ENCODE measurements at places on chromosomes 6 and 20.

DNA sequence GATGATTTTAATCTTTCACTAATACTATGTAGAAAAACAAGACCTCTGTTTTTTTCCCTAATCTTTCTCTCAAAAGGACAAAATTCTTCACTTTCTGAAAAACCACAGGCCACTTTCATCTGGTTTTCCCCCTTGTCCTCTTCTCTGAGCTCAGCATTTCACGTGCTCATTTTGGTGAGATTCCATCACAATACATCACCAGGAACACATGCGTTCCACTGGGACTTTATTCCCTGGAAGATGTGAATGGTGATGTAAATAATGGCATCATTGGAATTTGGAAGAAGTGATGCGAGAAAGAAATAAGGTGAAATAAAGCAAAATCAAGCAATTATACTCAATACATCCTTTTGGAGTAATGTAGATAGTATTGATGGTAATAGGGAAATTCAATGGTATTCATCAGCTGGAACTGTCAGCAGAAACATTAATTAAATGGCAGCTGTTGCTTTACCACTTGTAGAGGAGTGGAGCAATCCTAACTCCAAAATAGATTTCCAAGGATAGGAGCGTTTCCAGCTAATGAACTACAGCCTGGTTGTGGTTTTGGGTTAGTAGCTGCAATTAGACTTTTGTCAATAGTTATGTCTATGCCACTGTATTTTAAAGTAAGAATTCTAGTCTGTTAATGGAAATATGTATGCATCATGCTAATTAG is 11.5 kb downstream of the FILIP1 start:
- no peak for DNase-seq

- no peak for DNase-seq
These were observed 24.3 kb upstream of the IL17A start for GRCh38 chr6:52161689-52162438.

GRCh38 chr6:38051819-38052434 is 232.4 kb downstream of the ZFAND3 start:
- DNase-seq: no peak

- DNase-seq: no peak
These were observed 2.5 kb downstream of the RNF182 start for GRCh38 chr6:13927203-13927602.

DNA sequence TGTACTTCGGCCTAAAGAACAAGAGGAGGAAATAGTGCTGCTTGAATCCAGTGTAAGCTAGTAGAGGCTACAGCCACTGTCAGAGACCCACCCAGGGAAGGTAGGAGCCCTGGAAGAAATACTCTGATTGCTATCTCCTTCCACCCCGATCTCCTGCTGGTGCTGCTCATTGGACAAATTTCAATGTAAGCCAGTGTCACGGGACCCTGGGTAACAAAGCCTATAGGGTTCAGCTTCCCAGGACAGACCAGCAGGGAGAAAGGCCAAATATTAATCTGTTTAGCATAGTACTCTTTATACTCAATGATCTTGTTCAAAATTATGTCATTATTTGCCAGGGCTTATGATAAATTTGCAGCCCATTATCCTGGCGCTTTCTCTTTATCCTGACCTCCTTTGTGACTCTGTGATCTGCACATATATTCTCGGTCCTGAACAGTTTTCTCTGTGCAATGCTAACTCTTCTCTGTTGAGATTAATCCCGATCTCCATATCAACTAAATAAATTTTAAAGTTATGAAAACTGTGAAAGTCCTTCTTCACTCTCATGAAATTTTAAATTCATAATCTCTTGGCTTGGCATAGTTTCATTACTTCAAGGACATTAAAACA is 218.8 kb upstream of the PREP start:
- no peak for DNase-seq

GRCh38 chr6:154821099-154821498 is 87.9 kb downstream of the SCAF8 start:
- no peak for DNase-seq

DNA sequence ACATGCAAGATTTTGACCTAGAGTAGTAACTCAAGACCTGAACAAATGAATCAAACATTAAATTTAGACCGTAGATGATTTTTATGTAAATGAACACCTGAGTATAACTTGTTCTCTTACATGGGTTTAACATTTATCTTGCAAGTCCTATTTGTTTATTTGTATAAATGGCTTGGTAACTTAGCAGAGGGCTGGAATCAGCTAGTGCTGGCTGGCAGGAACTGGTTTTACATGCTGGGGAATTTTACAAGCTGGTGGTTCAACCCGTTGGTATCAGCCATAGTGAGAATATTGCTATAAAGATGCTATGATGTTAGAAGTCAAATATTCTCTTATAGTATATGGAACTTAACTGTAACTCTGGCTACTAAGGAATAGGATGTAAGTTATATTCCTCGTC is 8.9 kb downstream of the SLC22A2 start:
- DNase-seq: no peak

DNA sequence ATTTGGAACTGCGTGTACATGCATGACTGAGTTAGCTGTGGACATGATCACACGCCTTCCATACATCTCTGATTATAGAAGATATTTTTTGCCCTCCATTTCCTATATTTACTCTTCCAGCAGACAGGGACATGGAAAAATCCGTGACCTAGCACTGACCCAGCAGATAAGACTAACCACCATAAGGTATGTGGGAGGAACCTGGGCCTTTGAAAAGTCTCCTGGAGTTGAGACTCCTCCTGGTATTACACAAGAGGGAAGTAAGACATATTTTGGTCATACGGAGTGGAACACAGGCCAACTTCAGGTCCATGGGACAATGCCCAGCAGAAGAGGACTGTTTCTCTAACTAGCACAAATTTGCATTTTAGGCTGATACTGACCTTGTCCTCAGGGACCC is 13.7 kb upstream of the SIRPB1 start:
- no peak for DNase-seq

- DNase-seq: no peak
These were observed 248.2 kb downstream of the QKI start for GRCh38 chr6:163662604-163663225.

DNA sequence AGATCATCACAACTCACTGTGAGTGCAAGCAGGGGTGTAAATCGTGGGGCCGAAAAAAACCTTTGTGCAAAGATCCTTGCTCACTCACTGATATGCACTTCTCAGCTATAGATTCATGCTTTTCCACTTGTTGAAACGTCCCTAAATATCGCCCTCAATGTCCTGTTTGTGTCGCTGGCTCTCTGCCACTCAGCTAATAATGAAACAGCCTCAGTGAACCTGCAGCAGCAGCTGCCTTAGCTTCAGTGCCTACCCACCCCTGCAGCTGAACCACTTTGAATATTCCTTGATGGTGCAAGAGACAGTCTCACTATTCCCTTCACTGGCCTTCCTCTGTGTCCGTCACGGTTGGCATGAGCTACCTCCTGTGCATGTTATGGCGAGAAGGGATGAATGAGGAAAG is 128.9 kb upstream of the NAA20 start:
- DNase-seq: no peak

DNA sequence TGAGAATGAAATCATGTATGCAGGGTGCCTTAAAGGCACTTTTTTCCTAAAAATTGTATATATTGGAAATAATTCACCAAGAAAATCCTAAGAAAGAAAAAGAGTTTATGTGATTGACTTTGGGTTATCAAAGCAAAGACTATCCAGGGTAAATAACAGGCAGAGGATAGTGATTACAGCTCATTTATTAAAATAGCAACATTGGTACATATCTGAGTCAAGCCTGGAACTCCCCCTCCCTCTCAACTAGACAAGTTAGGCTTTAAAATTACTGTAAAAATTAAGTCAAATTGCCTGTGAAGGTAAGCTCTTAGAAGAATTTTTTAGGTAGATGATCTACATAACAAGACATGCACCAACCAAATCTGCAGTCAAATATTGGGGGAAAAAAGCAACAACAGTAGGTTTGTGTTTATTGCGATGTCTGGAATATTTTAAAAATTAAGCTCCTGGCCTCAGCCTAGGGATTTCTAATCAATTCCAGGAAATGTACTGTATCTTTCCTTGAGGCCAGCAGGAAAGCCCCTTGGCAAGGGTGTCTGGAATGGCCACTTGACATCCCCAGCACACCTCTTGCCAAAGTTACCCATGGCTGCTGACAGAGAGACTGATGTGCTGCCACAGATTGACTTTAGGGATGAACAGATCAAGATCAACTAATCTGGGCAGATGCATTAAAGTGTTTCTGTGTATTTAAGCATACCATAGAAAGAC is 31.2 kb upstream of the HBS1L start:
- no peak for DNase-seq

- no peak for DNase-seq
These were observed 163.4 kb upstream of the DEFB112 start for GRCh38 chr6:50213146-50213545.

GRCh38 chr20:63520504-63520933 is at the start of gene PPDPF:
TSS of gene PPDPF (plus strand) at chr20:63520765. CDS start at chr20:63521309, 544 bp downstream.
- peak; percentile 64 for DNase-seq

DNA sequence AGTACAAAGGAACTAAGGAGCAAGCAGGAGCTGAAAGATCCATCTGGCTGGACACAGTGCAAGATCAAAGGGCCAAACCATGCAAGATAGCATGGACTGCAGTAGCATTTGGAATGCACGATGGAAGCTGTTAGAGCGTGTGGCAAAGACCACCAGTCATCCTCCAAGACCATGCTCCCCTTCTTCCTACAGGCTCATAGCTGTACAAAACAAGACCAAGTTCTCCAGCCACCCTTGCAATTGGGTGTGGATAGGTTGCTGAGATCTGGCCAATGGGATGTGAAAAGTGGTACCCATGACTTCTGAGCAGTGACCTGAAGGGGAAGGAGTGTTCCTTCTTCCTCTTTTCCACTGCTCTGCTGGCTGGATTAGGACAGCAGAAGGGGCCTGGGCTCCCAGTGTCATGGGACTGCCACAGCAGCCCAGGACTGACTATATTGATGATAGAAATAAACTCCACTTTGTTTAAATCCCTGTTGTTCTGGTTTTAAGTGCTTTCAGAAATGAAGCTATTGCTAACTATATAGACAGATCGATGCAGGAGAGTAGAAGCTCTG is 64.9 kb downstream of the SLC22A23 start:
- no peak for DNase-seq

- DNase-seq: no peak
These were observed 14.4 kb upstream of the HLA-DQA1 start for GRCh38 chr6:32622545-32623401.

Data from activated CD8-positive, alpha-beta memory T cell treated with anti-CD3 and anti-CD28 coated beads for 4 hours (primary cell).